ENCODE measurements at places on chromosomes 2 and 18.

- DNase-seq: no peak
Measured at GRCh38 chr2:235024931-235025773, 73.3 kb downstream of the SH3BP4 start.

DNA sequence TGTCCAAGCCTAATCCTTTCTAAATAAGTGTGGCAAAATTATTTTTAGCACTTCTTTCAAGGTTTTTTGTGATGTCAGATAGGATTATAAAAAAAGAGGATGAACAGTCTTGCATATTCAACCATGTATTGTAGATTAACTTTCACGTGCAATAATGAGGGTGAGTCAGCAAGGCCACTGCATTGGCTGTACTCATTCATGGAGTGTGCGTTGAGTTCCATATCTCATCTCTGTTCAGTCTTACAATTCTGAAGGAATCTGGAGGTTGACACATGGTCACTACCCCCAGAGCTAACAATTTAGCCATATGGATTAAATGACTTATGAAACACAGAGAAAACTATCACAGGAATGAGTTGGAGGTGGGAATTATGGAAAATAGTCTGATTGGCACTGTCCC lies 810.5 kb downstream of the SLC4A3 start:
- DNase-seq: no peak

DNA sequence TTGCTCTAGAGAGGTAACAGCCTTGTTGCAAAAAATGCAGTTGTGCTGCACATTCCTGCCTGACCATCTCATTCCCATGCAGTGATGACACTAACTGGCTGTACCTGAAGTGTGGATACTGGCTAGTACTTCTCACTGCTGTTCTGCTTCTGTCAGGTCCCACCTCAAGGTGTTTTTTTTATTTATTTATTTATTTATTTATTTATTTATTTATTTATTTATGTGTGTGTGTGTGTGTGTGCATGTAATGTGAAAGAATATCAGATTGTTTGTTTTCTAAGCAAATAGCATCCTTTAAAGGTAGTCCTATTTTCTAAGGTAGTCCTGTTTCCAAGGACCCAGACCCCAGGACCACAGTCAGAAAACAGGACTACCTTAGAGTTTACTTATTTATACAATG lies 87.2 kb upstream of the SYT4 start:
- DNase-seq: no peak

GRCh38 chr2:224885836-224886547 lies 156.3 kb downstream of the DOCK10 start:
- no peak for DNase-seq

GRCh38 chr2:231545105-231545902 lies 15.1 kb upstream of the NMUR1 start:
- no peak for DNase-seq

GRCh38 chr2:29697181-29697580 lies 224.2 kb downstream of the ALK start:
- no peak for DNase-seq

DNA sequence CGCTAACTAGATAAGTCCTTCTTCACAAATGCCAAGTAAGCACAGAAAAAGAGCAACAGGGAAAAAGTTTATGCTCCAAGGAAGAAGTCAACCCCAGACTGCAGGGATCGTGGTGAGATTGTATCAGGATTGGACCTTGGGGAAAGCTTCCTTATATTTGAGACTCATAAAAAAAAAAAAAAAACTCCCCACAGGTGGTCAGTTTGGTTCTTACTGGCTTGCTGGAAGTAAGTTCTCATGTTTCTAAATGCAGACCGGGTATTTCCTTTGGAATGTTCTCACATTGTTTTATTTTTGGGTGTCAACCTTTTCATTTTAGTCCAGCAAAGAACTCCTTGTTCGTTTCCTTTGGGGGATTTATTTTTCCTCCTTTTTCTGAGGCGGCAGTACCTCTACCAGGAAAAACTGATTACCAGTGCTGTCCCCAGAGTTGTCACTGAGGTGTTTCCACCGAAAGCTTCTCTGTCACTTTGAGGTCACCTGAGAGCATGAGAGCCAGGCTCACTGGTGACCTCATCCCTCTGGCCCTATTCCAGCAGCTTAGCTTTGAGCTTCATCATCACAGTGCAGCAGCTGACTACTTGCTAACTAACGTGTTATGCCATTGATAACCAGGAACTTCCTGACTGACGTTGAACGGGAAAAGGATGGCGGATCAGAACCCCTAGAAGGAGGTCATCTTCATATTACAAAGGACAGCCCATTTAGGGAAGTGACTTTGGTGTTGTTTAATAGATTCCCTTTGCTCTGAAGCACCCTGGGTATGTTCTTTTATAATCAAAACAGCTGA lies 16.8 kb upstream of the ATP8B1 start:
- no peak for DNase-seq

GRCh38 chr2:125526093-125526492 lies 1129.9 kb upstream of the GYPC start:
- no peak for DNase-seq
